Glutamatergic neuron (in vitro differentiated cells): ENCODE measurements at places on chromosomes 3 and 15. TPM values are rescaled to one million over a fixed set of nuclear protein-coding genes. Genes with fewer than 3 reads are reported as not detected.
A peak's percentile ranks its signal among the peaks of the same experiment; 100 is the strongest.

CKMT1A gene
- total RNA-seq = 15.7 TPM

NEO1 gene
- 157 TPM for total RNA-seq

GRCh38 chr15:101264011-101264410 is 12.2 kb upstream of the CHSY1 start:
- DNase-seq = no peak

GRCh38 chr15:98485451-98485850 is 162.9 kb upstream of the IGF1R start:
- DNase-seq = no peak

GRCh38 chr15:64111679-64112050 is 15.9 kb downstream of the SNX1 start:
- no peak for DNase-seq

HYAL1 gene
- total RNA-seq = 0.96 TPM

- DNase-seq = no peak
Measured at GRCh38 chr3:183823963-183824362, 1.4 kb downstream of the MAP6D1 start.

DNA sequence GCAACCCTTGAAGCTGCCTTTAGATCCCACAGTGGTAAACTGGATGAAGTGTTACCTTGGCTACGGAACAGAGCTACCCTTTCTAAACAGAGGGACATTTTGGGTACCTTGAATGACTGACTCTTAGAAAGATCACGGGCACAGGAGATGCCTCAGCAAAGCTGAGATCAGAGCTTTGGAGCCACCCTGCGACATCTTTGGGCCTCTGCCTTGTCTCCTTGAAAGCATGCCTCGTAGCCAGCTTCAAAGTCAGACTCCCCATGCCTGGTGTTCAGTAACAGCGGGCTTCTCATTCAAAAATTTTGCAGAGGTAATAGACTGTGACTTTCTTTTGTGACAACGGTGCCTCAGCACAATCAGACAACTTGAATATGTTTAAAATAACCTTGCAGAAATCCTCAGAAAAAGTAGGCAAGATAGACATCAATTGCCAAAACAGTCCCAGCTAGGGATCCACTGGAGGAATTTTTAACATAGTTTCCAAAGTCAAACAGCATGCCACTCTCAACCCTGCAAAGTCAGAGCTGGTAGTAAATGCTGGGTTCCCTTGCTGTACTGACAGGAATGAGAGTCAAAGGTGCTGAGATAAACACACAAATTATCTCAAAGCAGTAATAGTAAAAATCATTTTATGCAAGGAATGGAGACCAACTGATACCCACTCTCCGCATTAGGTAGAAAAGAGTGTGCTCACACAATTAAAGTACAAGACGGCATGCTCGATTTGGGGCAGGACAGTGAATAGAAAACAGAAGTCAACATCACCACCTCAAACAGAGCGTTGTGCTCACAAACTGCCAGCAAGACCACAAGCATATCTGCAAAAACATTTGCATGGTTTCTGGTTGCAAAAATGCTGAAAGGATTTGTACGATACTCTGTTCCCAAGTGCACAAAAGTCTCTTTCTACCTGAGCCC is 82.1 kb downstream of the MYO1E start:
- no peak for DNase-seq

DNA sequence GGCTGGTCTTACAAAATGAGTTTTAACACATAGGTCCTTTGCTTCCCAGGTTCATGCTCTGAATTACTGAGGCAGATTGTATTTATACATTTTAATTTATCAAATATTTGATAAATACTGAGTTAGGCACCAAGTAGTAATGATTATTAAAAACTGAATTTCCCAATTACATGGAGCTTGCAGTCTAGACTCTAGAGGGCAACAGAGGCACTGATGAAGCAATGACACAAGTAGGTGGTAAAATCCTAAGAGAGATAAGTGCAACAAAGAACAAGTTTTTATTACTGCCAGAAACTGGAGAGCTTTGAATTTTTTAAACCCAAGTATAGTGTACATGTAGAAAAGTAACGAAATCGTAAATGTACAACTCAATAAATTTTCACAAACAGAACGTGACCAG is 406.2 kb upstream of the RARB start:
- no peak for DNase-seq

- DNase-seq = no peak
Measured at GRCh38 chr15:62886431-62887071, 156.0 kb upstream of the TPM1 start.

GRCh38 chr3:127572186-127572585 is 18.3 kb downstream of the TPRA1 start:
- no peak for DNase-seq

DNA sequence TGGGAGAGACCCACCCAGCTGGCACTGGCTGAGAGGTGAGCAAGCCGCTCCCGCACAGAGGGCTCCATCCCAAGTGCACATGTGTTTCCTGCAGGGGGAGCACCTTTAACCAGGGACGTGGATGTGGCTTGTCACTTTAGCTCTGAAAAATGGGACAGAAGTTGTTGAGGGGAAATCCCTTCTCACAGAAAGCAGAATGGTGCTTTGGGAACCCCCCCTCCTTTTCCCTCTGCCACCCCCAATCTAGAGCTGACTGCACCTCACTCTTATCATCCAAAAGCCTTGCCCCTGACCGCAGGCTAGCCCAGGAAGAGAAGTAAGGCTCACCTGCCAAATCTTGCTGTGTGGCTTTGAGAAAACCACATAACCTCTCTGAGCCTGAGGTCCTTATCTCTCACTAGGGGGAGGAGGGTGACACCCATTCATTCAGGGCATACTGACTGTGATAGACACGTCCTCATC is 77.9 kb downstream of the RPN1 start:
- no peak for DNase-seq

- no peak for DNase-seq
Measured at GRCh38 chr3:184791171-184791570, 20.8 kb upstream of the VPS8 start.

CCR9 gene
- not detected for total RNA-seq

TYRO3 gene
- total RNA-seq = 5.1 TPM

DNA sequence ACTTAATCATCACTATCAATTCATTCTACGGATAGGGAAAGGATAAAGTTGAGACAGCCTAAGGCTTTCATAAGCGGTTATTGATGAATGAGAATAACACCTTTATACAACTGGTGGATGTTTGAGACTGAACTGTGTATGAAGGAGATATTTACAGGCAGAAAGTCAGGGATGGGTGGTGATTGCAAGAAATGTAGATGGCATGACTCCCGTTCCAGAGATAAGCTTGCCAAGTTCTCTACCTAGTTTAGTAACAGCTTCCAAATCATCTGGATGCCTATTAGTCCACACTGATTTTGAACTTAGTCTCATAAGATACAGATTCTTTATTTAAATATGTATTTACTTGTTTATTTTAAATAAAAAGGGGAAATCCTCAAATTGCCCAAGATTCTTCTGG is 358.8 kb downstream of the GAP43 start:
- DNase-seq = no peak

PYDC2 gene
- total RNA-seq = not detected

- no peak for DNase-seq
Measured at GRCh38 chr3:192122832-192123594, 604.3 kb downstream of the FGF12 start.

GRCh38 chr15:48566668-48567067 is 78.8 kb downstream of the FBN1 start:
- DNase-seq = no peak

GUCA1C gene
- not detected for total RNA-seq

GRCh38 chr15:65355173-65355987 is 22.4 kb downstream of the IGDCC3 start:
- DNase-seq = peak; percentile 78

DNA sequence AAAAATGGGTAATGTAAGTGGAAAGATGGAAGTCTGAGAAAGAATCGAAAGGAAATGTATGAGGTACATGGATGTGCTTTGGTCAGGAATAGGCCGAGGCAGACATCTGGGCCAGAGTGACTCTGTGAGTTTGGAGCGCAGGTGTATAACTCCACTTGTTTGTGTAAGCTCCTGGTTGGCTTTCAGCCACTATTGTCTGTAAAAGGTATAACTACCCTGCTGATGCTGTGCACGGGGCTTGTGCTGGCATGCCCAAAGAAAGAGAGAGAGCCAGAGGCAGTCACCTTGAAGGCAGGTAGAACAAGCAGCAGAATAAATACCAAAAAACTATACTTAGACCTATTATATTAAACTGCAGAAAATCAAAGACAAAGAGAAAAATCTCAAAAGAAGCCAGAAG is 32.7 kb upstream of the CD96 start:
- DNase-seq = no peak

ANKRD34C gene
- not detected for total RNA-seq

GRCh38 chr3:113063126-113063894 is 72.5 kb downstream of the GTPBP8 start:
- DNase-seq = no peak

DNA sequence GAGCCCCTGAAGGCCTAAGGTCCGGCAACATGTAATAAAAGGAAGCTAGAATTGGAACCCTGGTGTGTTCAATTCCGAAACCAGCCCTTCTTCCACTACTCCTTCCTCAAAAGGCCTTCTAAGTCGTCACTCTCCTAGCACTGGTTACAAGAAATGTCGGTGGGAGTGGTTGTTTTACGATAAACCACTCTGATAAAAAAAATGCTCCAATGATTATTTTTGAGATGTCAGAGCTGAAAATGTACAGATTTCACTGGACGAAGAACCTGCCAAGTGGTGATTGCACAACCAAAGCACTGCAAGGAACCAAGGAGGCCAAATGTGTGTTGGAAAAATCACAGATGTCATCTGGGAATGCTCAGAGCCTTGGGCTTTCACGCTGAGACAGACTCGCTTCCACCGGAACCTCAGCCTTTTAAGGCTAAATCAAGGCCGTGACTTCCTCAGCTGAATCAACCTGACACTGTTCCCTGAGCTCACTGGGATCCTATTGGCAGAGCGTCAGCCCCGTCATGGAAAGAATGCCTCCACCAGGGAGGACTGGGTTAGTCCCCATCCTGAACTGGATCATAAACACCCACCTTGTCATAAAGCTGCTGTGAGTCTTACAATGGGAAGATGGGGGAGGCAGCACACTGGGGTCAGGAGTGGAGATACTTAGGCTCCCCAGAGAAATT is 108.1 kb upstream of the THBS1 start:
- no peak for DNase-seq

CAPN3 gene
- 1.8 TPM for total RNA-seq

GRCh38 chr15:94924971-94925598 is 693.7 kb downstream of the MCTP2 start:
- no peak for DNase-seq

GRCh38 chr15:83178869-83179325 is 28.7 kb downstream of the HDGFL3 start:
- DNase-seq = no peak

DNA sequence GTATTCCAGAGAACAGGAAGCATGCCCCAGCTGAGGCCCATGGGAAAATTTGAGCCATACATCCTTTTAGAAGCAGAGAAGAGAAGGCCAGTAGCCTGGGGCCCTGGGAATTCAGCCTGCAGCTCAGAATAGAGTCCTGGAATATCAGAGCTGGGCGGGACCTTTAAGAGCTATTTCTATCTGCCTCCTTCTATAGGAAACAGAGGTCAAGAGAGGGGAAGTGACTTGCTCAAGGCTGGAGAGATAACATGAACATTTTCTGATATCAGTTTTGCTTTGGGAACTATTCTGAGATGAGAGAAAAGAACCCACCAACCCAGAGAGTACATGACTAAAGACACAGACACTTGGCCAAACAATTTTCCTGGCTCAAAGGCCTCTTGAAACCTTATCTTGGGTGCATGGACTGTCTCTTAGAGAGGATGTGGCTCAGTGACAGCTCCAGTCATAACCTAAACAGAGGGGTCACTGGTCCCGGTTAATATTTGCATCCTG is 26.0 kb downstream of the MASP1 start:
- no peak for DNase-seq

GPR176 gene
- total RNA-seq = 15.9 TPM

DNA sequence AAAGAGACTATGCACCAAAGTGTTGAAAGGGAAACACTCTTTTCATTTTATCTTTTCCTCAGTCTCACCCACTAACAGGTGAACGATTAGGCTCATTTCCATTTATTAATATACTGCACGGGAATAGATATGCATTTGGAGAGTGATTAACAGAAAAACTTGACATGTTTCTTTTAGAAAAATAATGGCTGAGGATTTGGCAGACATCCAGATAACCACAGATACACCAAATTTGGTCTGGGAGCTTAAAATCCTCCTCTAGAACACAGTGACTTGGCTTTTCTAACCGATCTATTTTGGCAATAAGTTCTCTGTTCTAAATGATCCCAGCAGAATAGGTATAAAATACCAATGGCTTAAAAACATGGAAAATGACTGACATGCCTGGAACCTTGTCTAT is 459.3 kb upstream of the SGO1 start:
- DNase-seq = no peak

IQCF5 gene
- not detected for total RNA-seq

RAB5A gene
- 81.8 TPM for total RNA-seq

ACTRT3 gene
- 1.8 TPM for total RNA-seq

DNA sequence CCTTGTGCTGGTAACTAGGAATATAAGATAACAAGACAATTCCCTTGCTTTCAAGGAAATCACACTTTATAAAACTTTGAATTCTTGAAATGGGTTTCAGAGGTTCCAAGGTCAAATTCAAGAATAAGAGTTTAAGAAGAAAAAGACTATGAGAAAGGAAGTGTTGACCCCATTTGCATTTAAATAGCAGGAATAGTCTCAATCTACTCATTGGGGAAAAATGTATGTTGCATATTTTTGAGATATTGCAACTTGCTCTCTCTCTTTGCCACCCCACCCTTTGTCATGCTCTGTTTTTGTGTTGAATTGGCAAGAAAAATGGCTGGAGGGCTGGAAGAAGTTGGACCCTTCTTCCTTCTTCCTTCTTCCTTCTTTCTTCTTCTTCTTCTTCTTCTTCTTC is 699.2 kb downstream of the TUSC7 start:
- no peak for DNase-seq

CLRN1 gene
- not detected for total RNA-seq
